CD4-positive, alpha-beta T cell treated with Interleukin-4 for 4 hours (primary cell): ENCODE measurements at places on chromosomes 3 and 15.

- no peak for DNase-seq
Measured at GRCh38 chr3:173976281-173976680, 578.7 kb downstream of the NLGN1 start.

GRCh38 chr3:27960133-27960532 is 238.0 kb upstream of the EOMES start:
- DNase-seq, result no peak

DNA sequence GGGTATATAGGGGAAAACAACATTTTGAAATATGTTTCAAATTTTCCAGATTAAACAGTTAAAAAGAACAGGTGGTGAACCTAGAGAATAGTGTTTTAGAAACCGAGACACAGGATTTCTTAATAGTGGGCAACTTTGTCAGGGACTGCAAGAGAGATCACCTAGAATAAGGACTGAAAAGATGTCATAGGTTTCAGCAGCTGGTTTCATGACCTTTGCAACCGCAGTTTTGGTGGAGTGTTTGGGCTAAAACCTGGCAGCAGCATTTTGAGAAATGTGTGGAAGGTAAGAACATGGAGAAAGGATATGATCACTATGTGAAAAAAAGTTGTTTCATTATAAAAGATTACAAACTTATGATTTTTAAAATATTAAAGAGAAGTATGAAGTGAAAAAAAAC is 34.9 kb downstream of the PRKCI start:
- no peak for DNase-seq

GRCh38 chr15:101406526-101407195 is 82.8 kb downstream of the PCSK6 start:
- DNase-seq, result no peak

DNA sequence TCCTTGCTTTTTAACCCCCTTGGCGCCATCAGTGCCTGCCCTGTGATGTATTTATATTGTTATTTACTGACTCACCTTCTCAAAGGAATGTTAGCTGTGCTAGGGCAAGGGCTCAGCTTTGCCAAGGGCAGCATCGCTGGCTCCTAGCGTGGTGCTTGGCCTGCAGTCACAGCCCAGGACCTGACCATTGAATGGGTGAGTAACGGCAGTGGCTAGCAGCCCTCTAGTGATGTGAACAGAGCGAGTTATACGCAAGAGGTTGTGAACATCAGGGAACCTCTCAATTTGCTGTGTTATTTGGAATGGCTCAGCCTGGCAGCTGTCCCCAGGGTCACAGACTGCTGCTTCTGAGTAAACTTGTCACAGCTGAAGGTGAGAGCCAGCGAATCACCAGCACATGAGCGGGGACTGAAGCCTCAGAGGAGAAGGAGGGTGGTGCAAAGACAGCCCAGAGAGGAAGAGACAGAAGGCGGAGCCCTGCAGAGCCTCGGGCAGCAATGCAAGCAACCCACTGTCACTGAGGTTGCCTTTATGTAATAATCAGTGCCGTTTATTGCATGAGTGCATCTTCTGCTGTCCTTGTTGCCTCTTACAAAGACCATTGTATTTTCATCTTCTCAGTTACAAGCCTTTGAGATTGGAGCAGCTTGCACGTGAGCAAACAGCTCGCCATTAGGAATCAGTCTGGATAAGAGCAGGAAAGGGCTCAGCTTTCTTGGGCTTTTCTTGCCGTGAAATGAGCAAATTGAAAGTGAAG is 158.3 kb downstream of the SLCO3A1 start:
- peak; percentile 8 for DNase-seq

DNA sequence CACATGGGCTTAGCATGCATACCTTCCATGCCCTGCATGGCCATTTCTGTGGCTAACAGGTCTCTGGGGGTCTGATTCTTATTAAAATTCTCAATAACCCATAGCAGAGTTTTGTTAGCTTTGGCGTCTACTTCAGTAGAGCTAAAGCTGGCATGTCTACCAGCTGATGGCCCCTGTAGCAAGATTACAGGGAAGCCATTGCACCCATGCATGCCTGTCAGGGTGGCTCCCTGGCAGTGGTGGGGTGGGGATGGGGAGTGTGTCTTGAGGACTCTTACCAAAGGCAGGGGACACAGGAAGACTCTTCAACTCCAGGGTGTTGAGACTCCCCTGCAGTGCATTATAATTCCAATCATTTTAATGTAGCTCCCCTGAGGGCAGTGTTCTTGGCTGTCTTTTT is 4.7 kb downstream of the KY start:
- DNase-seq, result no peak

- no peak for DNase-seq
Measured at GRCh38 chr3:116896116-116896515, 186.5 kb downstream of the TUSC7 start.

- no peak for DNase-seq
Measured at GRCh38 chr3:141782386-141782932, 19.3 kb downstream of the GRK7 start.

GRCh38 chr3:156649681-156650080 is 24.7 kb upstream of the TIPARP start:
- DNase-seq, result no peak

GRCh38 chr15:63818629-63819028 is 15.1 kb downstream of the HERC1 start:
- DNase-seq, result no peak

DNA sequence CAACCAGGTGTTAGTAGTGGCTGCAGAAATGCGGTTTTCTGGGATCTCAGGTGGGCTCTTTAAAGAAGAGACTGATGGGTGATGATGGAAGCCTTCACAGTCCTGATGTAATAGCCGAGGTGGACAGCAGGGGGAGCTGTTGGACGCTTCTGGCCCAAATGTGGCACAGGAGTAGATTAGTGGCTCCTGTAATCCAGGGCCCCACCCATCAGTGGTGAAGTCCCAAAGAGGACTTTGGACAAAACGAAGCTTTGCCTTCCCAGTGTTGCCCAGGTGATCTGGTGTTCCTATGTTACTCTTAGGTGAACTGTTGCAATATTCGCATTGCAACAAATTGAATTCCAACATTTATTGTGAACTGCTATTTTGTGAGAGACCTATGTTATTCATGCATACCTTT is 31.8 kb upstream of the MYZAP start:
- DNase-seq, result peak; percentile 64

DNA sequence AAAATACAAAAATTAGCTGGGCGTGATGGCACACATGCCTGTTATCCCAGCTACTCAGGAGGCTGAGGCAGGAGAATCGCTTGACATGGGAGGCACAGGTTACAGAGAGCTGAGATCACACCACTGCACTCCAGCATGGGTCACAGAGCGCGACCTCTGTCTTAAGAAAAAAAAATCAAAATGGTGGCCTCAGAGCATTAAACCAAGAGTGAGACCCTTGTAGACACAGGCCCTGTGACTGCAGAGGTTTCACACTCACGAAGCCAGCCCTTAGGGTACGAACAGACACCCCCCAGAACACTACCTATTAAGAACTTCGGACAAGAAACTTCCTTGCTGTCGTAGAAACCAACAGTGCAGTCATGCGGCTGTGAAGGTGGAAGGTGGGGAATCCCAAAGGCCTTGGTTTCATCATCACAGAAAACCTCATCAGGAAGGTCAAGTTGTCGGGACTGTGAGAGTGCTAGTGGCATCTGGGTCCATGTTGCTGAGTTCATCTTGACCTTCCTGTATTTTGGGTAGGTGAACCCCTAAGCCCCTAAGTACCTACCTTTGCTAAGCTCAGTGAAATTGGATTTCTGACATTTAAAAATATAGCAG is 4.8 kb upstream of the PDE8A start:
- no peak for DNase-seq

DNA sequence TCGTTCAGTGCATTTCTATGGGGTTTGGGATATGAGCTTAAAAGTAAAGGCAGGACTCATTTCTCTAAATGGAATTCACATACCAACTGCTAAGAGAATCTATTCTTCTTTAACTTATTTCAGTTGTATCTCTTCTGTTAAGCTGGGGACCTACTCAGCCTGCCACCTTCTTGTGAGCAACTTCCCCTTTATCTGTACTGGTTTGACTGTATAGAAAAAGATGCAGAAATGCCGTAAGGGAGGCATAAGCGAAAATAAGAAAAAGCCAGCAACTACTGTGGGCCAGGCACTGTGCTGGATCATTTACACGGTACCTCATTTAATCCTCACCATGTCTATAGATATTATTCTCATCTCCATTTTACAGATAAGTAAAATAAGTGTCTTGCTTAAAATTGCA is 38.4 kb downstream of the RBMS3 start:
- DNase-seq, result no peak

DNA sequence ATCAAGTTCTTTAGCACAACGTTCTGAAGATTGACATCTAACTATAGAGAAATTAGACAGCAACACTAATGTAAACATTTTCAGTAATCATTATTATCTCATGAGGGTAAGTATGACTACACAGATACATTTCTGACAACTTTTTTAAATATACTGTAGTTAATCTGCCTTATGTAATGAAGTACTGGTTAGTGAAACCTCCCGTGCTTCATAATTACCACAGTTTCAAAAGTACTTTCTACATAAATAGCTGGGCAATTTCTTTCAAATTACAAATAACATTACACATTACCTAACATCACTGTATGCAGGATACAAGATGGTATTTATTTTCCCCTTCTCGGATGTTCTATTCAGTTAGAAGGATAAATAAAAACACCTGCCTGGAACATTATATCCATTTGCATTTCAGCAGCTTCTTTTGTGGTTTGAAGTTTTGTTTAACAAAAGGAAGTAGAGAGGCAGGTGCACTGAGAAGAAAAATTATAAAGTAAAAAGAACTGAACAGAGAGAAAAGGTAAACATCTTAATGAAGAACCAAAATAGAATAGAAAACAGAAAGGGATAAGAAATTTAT is 1241.5 kb upstream of the GBE1 start:
- no peak for DNase-seq

GRCh38 chr3:8312685-8313084 is 188.9 kb upstream of the LMCD1 start:
- no peak for DNase-seq

GRCh38 chr3:89841041-89841440 is 733.6 kb downstream of the EPHA3 start:
- no peak for DNase-seq

- no peak for DNase-seq
Measured at GRCh38 chr15:39248204-39248603, 332.7 kb upstream of the THBS1 start.

DNA sequence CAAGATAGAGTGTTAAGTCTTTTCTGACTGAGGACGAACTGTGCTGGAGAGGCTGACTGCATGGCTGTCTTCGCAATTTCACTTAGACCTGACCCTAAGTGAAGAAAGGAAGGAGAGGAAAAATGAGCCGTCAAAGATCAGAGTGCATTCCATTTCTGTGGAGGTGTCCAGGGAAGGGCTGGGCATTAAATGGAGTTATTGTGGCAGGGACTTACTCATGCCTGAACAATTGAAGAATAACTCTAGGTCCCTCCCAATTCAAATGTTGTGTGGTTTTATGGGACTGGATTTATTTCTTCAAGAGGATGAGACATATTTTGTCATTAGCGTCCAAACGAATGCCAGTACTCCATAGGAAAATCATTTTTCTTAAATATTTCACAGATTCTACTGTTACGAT is 187.3 kb upstream of the CFAP20DC start:
- DNase-seq, result no peak

DNA sequence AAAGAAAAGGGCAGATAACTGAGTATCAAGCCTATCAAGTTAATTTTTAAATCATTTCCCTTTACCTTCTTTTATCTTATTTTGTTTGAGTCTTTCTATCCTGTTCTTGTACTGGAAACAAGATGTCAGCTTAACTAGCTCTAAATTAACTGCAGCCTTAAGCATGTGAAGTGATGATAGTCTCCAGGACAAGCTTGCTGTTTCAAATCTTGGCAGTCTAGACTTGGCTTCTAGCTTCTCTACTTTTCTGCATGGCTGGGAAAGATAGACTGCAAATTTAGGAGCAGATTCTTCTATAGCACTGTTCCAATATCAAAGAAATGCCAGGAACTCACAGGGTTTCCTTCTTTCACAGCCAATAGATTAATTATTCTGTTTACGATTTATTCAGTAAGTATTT is 1034.4 kb downstream of the TUSC7 start:
- DNase-seq, result no peak

DNA sequence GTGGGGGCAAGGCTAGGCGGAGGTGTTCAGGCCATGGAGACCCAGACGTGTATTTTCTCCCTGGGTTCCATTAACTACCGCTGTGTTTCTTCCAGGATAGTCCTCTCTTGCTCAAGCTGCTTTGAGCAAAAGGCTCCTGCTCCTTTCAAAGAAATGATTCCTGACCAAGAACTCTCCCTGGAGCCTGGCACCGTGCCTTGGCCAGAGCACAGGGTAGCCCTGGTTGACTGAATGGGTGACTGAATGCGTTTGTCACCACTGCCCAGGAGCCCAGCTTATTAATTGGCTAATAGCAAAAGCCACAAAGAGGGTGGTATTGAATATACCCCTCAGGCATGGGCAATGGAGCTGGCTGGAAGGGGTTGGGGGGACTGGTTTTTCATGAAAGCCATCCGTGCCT is 13.9 kb downstream of the RASGRF1 start:
- DNase-seq, result no peak

DNA sequence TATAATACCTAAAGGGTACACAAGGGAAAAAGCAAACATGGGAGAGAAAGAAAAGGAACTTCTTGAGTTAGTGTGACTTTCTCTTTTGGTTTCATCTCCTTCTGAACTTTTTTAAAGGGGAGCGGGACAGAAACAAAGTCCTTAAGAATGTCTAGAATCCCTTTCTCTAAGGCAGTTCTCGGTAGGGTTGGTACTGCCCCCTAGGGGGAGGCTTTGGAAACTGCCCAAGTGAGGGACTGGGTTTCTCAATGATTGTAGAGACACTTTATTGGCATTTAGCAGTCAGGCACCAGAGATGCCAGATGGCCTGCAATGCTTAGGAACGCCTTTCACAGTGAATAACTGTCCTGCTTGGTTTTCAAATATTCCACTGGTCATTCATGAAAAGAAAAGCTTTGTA is 172.7 kb downstream of the WDR72 start:
- no peak for DNase-seq

DNA sequence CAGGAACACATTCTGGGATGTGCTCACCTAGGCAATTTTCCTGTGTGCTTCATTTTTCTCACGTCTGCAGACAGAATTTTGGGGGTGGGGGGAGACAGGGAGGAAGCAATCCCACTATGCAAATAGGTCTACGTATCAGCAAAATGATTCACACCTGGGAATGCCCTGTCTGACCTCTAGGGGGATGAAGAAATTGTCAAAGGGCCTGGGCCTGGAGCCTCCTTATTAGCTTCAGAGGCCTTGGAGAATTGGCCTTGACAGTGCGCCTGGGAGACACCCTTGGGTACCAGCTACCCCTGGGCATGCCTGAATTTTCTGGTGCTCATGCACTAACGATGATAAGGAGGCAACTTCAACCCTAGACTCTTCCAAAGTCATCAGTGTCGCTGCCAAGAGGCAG is 207.5 kb downstream of the CADPS start:
- DNase-seq, result no peak

DNA sequence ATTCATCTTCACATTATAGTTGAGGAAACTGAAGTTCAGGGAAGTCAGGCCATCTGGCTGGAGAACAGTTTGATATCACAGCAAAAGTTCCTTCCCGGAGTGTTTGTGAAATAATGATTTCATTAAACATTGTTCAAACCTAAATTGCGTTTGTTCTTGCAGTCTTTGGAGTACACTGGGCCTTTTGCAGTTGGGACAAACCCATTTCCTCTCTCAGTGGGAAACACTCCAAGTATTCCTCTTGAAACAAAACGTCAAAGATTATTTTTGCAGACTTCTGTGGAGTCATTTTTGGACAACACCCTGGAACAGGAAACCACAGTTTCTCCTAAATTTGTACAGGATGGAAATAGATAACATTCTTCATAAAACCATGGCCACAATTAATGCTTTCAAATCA is 287.5 kb downstream of the PTPRG start:
- no peak for DNase-seq

- no peak for DNase-seq
Measured at GRCh38 chr3:23546181-23546580, 259.6 kb upstream of the UBE2E1 start.
